ENCODE measurements at places on chromosomes 1 and 21.

- no peak for DNase-seq
These were observed 307.0 kb downstream of the ST6GALNAC3 start for GRCh38 chr1:76381450-76382097.

- no peak for DNase-seq
These were observed 4.6 kb downstream of the RCC1 start for GRCh38 chr1:28510273-28510969.

DNA sequence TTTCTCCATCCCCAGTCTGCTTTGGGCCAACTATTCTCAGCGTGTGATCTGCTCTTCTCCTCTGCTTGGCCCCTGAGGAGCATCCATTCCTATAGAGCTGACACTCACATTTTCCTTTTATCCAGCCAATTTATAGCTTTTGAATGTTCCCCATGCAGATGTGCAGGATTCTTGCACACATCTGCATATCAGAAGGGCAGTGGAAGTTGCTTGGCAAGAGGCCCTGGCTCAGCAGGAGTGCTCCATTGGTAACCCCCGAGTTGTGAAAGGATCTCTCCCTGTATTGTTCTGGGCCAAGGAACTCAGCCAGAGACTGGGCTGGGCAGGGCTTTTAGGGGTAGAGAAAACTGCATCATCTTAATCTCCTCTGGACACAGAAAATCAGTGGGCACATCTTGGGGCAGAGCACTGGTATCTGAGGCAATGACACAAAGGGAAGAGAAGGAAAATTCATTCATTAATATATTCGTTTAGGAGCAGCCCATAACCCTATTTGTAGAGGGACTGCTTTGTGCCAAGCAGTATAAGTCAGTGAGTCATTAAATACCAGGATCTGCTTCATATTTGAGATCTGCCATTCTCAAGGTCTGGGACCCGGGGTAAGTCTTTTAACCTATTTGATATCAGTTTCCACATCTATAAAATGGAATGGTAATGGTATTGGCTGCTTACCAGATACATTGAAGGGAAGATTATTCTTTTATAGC, 31.0 kb upstream of the BEND5 start:
- no peak for DNase-seq

- no peak for DNase-seq
These were observed 75.3 kb downstream of the FOXJ3 start for GRCh38 chr1:42259739-42260064.

- no peak for DNase-seq
These were observed 192.3 kb downstream of the SLC45A1 start for GRCh38 chr1:8510041-8510823.

DNA sequence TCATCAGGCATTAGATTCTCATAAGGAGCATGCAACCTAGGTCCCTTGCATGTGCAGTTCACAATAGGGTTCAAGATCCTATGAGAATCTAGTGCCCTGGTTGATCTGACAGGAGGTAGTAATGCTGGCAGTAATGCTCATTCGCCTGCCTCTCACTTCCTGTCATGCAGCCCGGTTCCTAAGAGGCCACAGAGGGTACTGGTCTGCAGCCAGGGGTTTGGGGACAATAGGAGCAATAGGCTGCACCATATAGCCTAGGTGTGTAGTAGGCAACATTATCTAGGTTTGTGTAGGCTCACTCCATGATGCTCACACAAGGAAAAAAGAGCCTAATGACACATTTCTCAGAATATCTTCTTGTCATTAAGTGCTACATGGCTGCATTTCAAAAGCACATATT, 25.8 kb downstream of the CFHR5 start:
- DNase-seq: no peak

DNA sequence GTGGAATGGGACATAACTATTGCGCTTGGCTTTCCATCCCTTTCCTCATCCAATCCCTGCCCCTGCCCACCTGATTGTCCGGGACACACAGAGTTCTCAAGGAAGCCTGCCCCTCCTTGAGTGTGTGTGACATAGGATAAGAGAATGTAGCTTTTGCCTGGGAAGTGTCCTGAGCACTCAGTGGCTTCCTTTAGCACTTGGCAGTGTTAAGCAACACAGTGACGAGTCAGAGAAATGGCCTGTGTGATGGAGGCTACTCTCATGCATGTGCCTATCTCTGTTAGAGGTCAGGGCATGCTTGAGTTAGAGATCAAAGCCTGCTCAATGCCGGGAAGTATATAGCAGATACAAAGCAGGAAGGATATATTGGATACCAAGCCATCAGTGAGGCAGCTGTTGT, 289.5 kb downstream of the SIPA1L2 start:
- DNase-seq: no peak

GRCh38 chr1:230350208-230350921, 75.8 kb downstream of the PGBD5 start:
- DNase-seq: no peak

DNA sequence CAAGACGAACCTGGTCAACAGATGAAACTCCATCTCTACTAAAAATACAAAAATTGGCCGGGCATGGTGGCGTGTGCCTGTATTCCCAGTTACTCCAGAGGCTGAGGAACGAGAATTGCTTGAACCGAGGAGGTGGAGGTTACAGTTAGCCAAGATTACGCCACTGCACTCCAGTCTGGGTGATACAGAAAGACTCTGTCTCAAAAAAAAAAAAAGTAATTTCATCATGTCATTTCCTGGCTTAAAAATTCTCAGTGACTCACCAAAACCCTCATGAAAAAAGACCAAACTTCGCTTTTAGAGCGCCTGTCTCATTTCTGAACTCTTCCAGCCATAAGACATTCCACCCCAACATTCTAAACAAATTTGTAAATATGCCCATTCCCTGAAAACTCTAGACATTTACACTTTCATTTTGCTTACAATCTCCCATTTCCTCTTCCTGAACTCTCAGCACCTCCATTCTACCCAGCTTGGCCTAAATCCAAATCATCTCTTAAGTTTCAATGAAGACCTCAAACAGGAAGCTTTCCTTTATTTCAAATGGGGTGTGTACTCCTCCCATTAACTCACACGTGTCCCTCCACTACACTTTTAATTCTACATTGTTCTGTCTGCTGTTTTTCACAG, 50.5 kb upstream of the PRRC2C start:
- DNase-seq: no peak

DNA sequence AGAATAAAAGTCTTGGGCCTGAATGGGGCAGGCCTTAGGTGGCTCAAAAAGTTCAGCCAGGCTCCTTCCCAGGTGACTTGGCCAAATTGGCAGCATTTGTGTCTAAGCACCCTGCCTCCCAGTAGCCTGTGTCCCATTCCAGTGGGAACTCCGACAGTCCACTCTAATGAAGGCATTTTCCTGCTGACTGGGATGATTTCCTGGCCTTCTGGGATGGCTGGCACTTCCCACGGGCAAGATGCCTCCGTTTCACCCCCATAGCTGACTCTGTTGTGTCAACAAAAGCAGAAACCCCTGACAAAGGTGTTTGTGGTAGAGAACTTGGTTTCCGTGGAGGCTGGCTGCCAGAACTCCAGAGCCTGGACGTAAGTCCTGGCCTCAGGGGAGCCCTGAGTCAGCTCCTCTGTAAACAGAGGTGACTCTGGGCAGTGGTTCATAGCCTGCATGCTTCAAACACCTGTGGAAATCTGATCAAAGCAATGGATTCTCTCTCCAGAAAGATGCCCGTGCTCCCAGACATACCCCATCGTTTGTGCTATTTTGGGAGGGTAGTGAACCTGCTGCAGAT, 36.6 kb downstream of the WNT3A start:
- DNase-seq: no peak

- no peak for DNase-seq
These were observed 32.8 kb upstream of the ERG start for GRCh38 chr21:38531039-38531541.

- no peak for DNase-seq
These were observed 5.1 kb upstream of the UTP25 start for GRCh38 chr1:209822706-209823105.

GRCh38 chr1:161235957-161236775, 1.8 kb downstream of the NR1I3 start:
- DNase-seq: no peak

DNA sequence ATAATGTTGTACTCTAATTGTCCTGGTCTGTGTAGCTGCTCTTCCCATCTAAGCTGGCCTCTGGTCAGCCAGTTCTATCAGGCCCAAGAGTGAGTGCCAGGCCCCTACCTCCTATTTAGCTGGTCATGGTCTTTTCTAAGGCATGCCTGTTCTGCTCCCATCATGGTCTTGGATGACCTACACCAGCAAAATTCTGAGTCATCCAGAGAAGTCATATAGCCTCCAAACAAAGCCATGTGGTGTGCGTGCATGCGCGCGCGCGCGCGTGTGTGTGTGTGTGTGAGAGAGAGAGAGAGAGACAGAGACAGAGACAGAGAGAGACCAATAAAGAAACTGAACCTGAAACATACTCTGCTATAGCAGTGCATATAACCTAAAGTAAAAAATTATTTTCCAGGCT, 254.4 kb downstream of the BRINP2 start:
- no peak for DNase-seq

GRCh38 chr1:20381045-20381641, 90.5 kb downstream of the VWA5B1 start:
- no peak for DNase-seq

GRCh38 chr1:150678988-150679387, 18.0 kb downstream of the GOLPH3L start:
- DNase-seq: no peak

- DNase-seq: no peak
These were observed 2.7 kb downstream of the WDTC1 start for GRCh38 chr1:27237112-27237511.

GRCh38 chr1:31593770-31594632, 17.7 kb downstream of the TINAGL1 start:
- DNase-seq: peak; percentile 84

- no peak for DNase-seq
These were observed 52.2 kb upstream of the ETS2 start for GRCh38 chr21:38753557-38753971.

DNA sequence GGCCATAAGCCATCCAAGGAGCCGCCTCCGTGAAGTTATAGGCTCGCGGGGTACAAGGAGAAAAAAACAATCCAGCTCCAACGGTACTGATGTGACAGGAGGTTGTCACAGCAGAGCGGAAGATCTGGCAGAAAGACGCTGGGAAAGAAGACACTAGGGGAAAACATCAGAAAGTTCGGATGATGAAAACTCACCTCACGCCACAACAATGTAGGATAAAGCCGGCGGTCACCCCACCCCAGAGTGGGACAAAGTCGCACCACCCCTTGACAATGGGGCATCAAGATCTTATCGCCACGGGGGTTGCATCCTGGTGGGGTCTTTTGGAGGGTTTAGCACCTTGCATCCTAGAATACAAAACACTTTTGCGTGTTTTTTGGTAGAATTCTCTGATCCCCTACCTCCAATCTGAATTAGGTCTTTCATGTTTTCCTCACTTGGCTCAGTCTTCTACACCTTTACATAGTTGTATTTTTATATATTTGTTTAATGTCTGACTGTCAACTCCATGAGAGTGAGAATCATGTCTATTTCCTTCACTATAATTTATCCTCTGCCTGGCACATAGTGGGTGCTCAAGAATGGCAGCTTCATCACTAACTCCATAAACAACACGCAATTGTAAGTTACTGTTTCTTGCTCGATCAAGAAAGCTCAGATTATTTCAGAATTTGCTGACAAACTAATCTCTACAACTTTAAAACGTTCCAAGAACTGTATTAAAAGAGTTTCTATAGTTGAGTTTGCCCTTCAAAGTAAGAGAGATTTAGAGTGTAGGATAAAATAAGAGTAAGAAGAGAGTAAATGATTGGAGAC, 611 bp upstream of the ZSWIM5 start:
- DNase-seq: no peak

- no peak for DNase-seq
These were observed 40.7 kb downstream of the CD2 start for GRCh38 chr1:116794804-116795481.

GRCh38 chr21:39004634-39005501, 178.4 kb downstream of the PSMG1 start:
- no peak for DNase-seq

GRCh38 chr21:26451081-26451740, 121.9 kb downstream of the CYYR1 start:
- no peak for DNase-seq

DNA sequence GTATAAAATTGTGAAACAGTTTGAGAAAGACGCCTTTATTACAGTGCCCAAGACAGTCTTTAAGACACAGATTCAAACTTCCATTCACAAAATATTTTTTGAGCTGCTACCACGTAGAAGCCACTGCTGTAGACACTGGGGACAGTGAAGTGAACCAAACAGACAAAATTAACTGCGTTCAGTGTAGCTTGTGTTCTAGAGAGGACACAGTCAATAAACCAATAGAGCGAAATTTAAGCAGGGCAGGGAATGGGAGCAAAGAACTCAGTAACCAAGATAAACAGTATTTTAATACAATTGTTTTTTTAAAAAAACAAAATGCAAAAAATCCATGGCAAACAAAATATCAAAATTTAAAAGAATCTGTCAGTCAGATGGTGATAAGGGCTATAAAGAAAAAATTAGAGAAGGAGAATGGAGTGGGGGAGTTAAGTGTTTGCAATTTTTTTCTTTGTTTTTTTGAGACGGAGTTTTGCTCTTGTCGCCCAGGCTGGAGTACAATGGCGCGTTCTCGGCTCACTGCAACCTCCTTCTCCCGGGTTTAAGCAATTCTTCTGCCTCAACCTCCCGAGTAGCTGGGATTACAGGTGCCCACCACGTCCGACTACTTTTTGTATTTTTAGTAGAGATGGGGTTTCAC, 719 bp upstream of the PARS2 start:
- DNase-seq: no peak

DNA sequence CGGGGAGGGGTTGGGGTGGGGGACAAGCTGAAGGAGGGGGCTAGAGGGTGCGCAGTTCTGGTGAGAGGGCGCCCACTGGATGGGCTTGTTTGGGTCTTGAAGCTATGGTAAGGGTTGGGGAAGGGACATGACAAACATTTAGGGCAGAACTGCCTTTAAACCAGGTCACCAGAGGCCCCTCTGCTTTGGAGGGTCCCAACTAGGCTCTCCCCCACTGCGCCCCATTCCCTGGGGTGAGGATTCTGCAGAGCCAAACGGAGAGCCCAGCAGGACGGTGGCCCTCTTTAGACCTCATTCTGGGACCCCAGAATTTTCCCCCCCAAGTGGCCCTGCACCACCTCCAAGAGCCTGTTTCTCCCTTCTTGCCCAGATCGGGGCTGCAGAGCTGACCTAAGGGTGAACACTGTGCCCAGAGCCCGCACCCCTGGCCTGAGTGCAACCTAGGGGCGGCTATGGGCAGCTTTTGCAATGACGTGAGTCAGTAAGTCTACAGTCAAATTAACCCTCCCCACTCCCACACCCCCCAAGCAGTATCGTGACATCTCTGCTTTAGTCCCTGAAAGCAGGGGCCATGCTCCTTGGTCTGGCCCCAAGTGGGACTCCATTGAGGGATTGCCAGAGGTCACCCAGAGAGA, 593.8 kb downstream of the MATN1 start:
- DNase-seq: no peak

GRCh38 chr21:25298512-25299491, 308.5 kb downstream of the MRPL39 start:
- no peak for DNase-seq

- DNase-seq: no peak
These were observed at the start of gene GBP2 for GRCh38 chr1:89125913-89126580. GBP2 (minus strand) TSS chr1:89126114; CDS start chr1:89121966, 4,148 bp downstream.

- peak; percentile 16 for DNase-seq
These were observed 67.4 kb downstream of the DDAH1 start for GRCh38 chr1:85397490-85398032.

Data from WERI-Rb-1 (cell line).